ENCODE measurements at places on chromosomes 11 and 22.
A peak's percentile ranks its signal among the peaks of the same experiment; 100 is the strongest.

DNA sequence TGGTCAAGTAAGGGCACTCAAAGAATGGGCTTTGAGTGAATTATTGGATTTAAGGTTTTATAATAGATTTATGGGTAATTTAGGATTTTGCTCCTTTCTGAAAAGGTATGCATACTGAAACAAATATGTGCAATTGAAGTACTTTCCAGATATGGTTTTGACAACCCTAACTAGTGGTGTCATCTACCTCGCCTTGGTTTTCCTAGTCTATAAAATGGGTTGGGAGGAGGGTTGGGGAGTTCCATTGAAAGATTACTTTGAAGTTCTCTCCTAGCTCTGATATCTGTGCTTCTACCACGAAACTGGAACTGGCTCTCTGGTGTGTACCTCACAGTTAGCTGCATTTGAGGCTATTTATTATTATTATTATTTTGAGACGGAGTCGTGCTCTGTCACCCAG, 431 bp upstream of the SPTBN2 start:
- no peak for DNase-seq

- DNase-seq, result no peak
These were observed 2.0 kb downstream of the PNPLA5 start for GRCh38 chr22:43889860-43890253.

DNA sequence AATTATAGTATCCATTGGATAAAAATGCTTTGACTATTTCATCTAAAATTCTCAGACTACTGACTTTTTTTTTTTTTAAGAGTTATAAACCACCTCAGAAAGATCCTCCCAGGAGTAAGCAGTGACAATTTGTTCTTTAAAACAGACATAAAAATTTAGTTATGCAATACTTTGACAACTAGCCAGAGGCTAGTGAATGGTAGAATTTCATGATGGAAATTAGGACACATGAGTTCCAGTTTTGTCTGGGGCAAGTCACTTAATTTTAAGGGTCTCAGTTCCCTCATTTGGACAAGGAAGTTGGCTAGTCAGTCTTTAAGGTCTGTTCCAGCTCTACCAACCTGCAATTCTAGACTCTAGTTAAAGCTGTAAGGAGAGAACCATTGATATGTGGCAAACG, 2.9 kb downstream of the IL18 start:
- DNase-seq, result peak; percentile 17

GRCh38 chr11:117834068-117834810, 9.7 kb upstream of the FXYD2 start:
- no peak for DNase-seq

GRCh38 chr22:32331918-32332725, 25.5 kb upstream of the RFPL3 start:
- DNase-seq, result no peak

DNA sequence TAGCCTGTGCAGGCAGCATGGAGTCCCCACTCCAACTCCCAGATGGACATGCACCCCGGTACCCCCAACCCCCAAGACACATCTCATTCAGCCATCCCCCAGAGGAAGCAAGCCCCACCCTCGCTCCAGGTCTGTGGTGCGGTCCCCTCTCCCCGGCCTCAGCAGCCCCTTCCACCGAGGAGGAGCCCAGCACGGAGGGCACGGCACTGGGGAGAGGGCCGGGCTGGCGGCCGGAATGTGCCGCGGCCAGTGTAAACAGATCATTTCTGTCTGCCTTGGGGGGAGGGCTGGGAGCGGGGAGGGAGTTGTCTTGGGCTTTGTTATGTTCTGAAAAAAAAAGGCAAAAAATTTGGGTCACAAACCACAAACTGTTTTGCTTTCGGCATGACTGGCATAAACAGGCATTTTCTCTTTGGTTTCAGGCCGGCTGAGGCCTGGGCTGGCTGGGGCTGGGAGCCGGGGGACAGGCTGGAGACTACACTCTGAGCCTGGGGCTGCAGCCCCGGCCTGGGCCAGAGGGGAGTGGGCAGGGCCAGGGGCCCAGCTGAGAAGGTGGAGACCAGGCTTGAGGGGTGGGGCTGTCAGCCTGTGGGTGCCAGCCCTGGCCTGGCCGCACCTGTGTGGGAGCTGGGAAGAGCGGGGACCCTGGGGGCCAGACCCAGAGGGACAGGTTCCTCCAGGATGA, 16.8 kb downstream of the IGF2 start:
- no peak for DNase-seq

DNA sequence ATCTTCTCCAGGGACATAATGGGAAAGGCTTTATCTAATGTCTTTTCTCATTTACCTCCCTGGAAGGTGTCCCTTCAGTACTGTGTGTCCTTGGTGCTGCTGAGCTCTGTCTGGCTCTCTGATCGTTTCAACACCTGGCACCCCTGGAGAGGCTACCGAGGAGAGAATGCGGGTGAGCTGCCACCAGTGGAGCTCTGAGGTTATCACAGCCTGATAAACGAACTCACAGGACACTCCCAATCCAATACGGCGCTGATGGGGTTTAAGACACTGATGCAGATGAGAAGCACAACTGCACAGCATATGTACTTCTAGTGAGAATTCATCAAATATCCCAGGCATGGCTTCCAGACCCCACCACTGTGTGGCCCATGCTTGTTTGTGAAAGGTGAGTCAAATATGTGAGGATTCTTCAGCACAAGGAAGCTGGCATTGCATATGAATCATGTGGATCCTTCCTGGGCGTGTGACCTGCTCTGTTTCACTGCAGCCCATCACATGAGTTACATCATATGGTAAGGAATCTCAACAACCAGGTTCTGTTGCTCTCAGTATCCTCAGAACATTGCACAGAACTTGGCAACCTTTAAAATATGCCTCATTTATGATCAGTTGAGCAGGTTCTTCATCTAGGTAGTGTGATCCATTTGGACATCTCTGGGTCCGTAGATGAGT, 34.8 kb upstream of the VWA5A start:
- peak; percentile 48 for DNase-seq

DNA sequence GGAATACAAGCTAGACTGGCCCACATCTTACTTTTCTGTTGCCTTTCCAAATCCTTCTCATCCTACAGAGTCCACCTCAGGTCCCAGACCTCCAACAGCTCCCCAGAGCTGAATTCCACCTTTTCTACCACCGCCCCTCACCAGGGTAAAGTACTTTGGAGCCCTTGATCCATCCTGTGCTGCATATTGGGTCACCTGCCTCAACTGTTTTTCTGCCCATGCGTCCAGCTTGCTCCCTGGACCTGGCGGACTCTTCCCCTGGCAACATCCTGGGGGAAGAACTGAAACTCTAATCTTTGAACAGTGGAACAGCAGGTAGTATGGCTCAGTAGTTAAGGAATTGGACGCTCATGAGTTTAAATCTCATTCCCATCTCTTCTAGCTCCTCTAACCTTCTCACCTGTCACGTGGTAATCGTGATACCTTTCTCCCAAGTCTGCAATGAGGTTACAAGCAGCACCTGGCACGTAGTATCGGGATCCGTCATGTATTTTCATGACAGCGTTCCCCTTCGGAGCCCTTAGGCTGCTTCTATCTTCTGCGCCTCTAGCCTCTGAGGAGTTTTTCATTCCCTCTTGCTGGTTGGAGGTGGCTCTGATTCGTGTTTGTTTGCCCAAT, 98.1 kb downstream of the CEP164 start:
- DNase-seq, result no peak

- DNase-seq, result no peak
These were observed 103.5 kb upstream of the CADM1 start for GRCh38 chr11:115607621-115608221.

GRCh38 chr11:11555208-11555607, 66.6 kb downstream of the GALNT18 start:
- DNase-seq, result no peak

GRCh38 chr11:107198490-107199007, 180.3 kb upstream of the GUCY1A2 start:
- no peak for DNase-seq

- no peak for DNase-seq
These were observed 54.7 kb downstream of the PICALM start for GRCh38 chr11:86014221-86014620.

GRCh38 chr11:41845066-41845465, 385.6 kb upstream of the LRRC4C start:
- no peak for DNase-seq

DNA sequence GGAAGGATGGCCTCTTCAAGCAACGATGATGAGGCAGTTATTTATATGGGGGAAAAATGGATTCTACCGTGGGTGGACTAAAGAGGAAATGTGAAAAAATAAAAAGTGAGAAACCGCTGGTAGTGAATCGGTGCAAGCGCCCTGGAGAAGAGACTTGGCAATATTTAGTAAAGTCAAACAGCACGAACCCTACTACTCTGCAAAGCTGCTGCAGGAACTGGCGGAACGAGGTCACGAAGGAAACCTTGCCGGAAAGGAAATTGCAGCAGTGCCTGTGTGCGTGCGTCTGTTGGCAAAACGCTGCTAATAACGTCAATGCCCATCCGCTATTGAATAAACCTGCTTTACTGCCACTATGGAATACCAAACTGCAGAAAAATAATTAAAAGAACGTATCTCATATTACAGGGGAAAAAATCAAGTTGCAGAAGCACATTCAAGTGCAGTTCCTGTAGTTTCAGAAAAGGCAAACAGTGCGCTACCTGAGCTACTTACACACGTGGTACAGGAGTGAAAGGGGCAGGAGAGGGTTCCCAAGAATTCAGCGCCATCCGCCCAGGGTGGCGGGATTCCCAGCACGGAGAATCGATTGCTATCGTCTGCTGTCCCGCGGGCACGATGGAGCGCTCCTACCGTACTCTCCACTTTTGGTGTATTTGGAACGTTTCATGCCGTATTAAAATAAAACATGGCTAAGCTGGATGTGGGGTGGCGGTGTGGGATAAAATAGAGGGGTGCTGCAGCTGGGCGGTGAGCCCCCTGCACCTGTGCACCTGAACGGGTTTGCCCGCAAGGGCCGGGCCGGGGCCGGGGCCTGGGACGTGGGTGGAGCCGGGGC, 585 bp upstream of the NADSYN1 start:
- DNase-seq, result peak; percentile 85

- DNase-seq, result peak; percentile 84
These were observed 8.8 kb downstream of the FOXR1 start for GRCh38 chr11:118980191-118980881.

GRCh38 chr11:10319702-10320558, 15.1 kb downstream of the ADM start:
- DNase-seq, result no peak

DNA sequence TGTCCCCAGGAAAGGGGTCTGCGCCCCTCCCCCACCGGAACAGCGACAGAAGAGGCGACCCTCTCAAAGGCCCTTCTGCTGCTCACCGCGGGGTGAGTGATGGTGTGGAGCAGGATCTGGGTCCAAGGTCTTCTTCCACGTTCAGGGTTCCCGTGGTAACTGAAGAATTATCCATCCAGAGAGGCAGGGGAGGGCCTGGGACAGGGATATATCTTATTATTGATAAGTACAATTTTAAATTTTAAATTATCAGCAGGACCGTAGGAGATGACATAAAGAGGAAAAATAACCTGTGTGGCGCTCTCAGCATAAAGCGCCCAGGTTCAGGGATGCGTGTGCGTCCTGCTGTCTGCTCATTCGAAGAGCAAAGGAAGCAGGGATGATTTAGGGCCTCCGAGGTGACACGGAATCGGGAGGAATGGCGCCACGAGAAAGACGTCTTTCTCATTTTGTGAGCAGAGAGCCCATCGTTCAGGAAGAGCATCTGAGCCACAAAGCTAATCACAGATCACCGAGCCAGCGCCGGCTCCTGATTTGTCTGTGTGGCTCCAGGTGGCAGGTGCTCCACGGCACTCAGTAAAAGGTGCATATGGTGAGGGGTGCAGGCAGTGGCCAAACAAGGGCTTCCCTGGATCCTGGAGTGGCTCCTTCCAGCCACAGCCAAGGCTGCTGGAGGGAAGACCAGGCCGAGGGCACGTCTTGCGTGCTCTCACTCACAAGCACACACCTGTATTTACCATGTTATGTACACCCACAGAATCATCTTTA, 19.3 kb downstream of the KRTAP5-5 start:
- DNase-seq, result no peak

DNA sequence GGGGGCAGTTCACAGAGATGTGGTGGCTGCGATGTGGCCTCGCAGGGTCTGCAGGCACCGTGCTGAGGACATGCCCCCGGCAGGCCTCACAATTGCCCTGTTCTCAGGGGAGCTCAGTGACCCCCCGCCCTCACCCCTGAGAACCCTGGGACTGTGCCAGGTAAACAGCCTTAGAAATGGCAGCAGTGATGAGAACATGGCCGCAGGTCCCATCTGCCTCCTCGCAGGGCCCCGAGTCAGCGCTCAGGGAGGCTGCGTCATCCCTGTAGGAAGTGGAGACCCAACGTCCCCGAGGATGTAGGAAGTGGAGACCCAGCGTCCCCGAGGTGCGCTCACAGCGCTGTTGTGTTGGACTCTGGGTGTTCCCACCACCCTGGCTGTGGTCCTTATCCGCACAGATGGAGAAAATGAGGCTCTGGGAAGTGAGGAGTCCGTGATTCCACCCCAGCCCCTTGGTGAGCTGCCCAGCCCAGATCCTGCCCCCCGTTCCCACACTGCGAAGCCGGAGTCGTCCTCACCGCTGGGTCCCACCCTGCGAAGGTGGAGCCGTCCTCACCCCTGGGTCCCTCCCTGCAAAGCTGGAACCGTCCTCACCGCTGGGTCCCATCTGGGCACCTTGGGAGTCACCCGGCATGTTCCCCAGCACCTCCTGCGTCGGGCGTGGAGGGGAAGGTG, 1086.8 kb downstream of the BRD1 start:
- no peak for DNase-seq

GRCh38 chr11:82733444-82734119, at the start of gene FAM181B:
Gene FAM181B, minus strand, starts transcription at chr11:82733864. Its CDS starts 135 bp downstream, at chr11:82733729.
- DNase-seq, result no peak

- no peak for DNase-seq
These were observed 77.7 kb downstream of the GDPD4 start for GRCh38 chr11:77223797-77224196.

DNA sequence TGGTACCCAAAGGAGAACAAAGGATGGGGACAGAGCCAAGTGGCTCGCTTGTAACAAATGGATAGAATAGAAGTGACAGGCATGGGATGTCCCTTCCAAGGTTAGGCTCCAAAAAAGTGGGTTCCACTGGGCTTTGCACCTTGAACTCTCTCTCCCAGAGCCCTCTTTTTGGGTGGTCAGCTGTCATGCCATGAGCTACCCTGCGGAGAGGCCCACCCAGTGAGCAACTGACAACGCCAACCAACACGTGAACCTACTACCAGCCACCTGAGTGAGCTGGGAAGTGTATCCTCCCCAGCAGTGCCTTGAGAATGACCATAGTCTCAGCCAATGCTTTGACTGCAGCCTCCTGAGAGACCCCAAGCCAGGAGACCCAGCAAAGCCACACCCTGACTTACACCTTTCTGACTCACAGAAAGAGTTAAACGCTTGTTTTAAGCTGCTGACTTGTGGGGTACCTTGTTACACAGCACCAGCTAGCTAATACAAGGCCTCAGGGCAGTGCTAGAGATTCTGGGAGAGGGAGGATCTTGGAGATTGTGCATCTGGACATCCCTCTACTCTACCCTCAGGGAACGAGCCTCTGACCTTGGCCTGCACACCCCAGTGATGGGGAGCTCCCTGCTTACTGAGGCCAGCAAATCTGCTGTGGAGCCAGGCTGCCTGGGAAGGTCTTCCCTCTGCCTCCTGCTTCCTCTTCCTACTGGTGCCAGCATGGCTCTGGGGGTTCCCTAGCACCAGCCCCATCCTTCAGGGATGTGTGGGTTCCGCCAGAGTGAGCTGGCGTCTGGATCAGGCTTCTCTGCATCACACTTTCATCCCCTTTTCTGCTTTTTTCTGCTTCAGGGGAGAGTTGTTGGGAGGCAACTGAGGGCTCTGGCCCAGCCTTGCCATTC, 29.1 kb upstream of the RFPL3 start:
- no peak for DNase-seq

GRCh38 chr11:79510960-79511359, 70.1 kb upstream of the TENM4 start:
- no peak for DNase-seq

Data from suppressor macrophage (primary cell).